ENCODE measurements at places on chromosomes 3 and 15.

DNA sequence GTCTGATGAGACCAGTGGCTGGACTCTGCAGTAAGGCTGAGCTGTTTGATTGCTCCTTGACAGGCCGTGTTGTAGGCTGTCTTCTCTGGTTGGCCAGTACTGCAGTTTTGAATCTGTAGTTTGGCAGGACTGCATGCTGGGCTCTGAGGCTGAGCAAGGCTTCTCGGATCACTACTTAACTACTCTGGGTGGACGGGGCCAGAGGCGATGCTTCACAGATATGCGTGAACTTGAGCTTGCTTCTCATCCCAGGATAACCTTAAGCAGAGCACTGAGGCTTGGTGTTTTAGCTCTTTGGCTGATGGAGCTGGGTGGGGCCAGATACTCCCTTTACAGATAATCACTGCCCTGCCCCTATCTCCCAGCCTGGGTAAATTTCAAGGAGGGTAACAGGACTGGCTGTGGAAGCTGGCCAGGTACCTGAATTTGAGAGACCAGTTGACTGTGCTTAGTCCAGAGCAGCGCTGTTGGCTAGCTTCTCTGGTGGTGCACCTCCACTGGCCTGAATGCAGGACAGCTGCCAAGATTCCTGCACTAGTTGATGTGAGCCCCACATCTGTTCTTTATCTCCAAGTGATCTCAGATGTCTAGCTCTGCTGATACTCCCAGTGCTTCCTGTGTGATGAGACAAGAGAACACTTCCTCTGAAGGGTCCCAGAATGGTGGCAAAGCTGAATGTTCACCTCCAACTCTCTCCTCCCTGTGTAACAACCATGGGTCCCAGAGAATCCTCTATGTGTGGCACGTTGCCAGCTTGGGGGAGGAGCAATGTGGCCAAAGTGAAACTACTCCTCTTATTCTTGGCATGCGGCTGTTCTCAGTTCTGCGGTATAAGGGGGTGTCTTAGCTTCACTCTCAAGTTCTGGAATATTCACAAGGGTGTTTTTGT lies 37.9 kb downstream of the RPL39L start:
- DNase-seq = peak; percentile 48

GRCh38 chr3:59764171-59764570 lies 714.3 kb upstream of the CFAP20DC start:
- DNase-seq = no peak

- DNase-seq = no peak
Observed at GRCh38 chr3:65953881-65954733, 84.6 kb downstream of the MAGI1 start.

DNA sequence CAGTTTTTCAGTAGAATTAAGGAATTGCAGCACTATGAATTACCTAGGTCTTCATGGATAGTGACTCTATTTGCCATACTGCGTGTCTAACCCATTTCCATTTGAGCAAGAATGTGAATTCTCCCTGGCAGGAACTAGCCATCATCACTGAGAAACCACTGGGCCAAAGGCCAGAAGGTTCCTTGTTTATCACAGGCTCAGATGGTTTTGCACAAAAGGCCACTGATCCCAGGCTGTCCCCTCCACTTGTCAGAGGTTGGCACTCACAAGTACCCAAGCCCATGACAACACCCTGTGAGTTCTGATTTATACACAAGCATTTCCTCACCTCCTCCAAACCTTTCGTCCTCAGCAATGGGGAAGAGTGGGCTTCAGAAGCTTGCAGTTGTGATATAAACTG lies 131.8 kb downstream of the FOXB1 start:
- DNase-seq = no peak

GRCh38 chr15:77895742-77896141 lies 181.8 kb downstream of the TBC1D2B start:
- no peak for DNase-seq

- DNase-seq = no peak
Observed at GRCh38 chr15:68958597-68958996, 28.3 kb downstream of the SPESP1 start.

- DNase-seq = no peak
Observed at GRCh38 chr3:115974940-115975339, 351.6 kb downstream of the GAP43 start.
